ENCODE measurements at places on chromosomes 3 and 15.

DNA sequence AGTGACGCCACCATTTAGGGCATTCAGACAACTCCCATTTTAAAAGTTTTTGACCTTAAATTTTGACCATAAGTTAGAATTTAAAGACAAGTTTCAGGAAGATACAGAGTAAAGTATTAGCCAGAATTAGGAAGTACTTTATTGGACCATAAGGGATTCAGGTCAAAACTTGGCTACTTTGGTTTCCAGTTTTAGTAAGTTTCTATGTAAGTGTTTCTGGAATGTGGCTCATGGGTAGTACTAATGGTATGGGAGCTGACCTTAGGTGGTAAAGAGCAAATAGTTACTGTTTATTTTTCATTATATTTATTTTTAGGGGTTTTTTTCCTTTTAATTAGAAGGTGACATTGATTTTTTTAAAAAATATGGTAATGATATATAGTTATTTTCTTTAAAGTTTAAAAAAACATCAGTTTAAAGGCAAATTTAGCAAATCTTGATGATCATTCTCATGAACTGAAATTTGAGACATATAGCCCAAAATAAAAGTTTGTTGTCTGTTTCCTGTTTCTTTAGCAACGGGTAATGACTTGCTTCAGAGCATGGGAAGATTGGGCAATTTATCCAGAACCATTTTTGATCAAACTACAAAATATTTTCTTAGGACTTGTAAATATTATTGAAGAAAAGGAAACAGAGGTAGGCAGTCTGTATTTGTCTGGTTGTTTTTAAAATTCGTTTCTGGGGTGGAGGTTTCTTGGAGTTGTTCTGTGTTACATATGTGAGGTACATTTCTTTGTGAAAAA, 34.3 kb downstream of the U2SURP start:
- no peak for DNase-seq

GRCh38 chr3:58824285-58824684, 157.7 kb upstream of the FAM3D start:
- peak; percentile 61 for DNase-seq

DNA sequence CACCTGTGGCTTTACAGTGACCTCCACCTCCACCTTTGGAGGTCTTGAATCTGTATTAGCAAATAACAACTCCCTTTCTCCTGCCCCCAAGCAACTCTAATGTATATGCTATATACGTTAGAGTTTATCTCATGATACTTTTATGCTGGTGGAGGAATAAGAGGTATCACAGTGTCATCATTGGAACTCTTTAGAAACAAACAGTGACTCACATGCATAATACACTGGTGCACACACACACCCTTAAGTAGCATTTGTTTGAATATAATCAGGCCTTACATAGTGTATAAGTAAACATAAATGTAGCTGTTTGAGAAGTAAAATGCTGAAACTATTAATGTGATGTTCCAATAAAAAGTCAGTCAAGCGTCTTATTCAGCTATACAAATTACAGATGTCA, 280.2 kb upstream of the C2CD4B start:
- no peak for DNase-seq

GRCh38 chr3:152825566-152825965, 9.4 kb upstream of the P2RY1 start:
- DNase-seq, result no peak

- no peak for DNase-seq
These were observed 54.4 kb downstream of the ULK4 start for GRCh38 chr3:41907330-41908073.

GRCh38 chr3:72996121-72996472, 514 bp upstream of the PPP4R2 start:
- no peak for DNase-seq

GRCh38 chr15:84572231-84572630, 28.6 kb upstream of the ZSCAN2 start:
- no peak for DNase-seq

- DNase-seq, result no peak
These were observed 62.4 kb upstream of the NPHP3 start for GRCh38 chr3:132784502-132785025.

- no peak for DNase-seq
These were observed 34.0 kb downstream of the WWTR1 start for GRCh38 chr3:149623824-149624223.

GRCh38 chr15:57502116-57502515, 89.6 kb upstream of the MYZAP start:
- DNase-seq, result no peak

GRCh38 chr15:93232845-93233244, 143.8 kb upstream of the RGMA start:
- no peak for DNase-seq

GRCh38 chr15:69914960-69915359, 182.8 kb downstream of the TLE3 start:
- no peak for DNase-seq

DNA sequence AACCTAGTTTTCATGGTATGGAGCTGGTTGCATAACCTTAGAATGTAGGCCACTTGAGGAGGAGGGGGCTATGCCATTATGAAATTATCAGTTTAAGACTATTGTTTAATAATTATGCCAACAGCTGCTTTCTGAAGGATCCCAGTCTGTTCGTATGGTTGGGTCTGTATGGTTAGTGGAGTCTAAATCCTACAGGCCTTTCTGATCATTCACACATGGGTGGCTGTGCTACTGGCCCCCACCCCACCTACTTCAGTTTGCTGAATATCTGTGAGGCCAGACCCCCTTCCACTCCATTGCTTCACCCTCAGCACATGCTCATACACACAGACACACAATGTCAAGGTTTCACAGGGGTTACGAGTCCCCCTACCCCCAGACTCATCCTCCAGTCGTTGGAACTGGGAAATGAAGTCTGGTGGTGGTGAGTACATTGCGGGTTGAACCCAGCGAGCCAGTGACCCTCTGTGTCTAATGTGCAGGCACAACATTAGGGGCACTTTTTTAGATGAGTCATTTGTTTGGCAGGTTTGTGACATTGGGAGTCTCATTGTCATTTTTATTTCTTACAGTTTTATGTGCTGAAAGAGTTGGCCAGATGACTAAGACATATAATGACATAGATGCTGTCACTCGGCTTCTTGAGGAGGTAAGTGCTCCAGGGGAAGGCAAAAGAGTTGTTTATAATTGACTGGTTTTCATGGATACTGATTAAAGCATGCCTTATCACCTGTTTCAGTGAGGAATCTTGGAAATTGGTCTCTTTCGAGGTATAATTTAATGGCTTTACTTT, 85.3 kb downstream of the TRAK1 start:
- DNase-seq, result no peak
